ENCODE measurements at places on chromosomes 3 and 15. TPM values are rescaled to one million over a fixed set of nuclear protein-coding genes. Genes with fewer than 3 reads are reported as not detected.

- no peaks in the 10 kb centered on the region for H3K27me3 ChIP-seq
- no peak for DNase-seq
- H3K36me3 ChIP-seq: peaks cover 14% of the 10 kb centered on the region
- H3K4me3 ChIP-seq: no peak overlapping the region
These were observed 80.6 kb downstream of the RBPMS2 start for GRCh38 chr15:64694816-64695215.

DNA sequence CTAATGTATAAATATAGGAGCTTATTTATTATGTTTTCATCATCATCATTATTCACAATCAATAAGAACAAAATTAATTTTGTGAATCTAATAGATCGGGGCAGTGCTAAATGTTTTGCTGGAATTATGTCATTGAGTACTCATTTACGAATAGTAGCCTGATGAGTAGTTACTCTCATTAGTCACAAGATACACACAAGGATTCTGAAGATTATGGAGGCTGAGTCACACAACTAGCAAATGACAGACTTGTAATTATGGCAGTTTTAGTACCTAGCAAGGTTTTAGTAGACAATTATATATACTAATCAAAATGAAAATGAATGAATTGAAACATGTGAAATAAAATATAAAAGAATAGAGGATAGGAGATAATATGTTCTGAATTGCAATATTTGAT, 954.2 kb downstream of the CADM2 start:
- H3K4me3 ChIP-seq: no peak overlapping the region
- H3K27me3 ChIP-seq: no peaks in the 10 kb centered on the region
- H3K27ac ChIP-seq: no peak overlapping the region
- H3K36me3 ChIP-seq: no peaks in the 10 kb centered on the region

GRCh38 chr3:98690876-98691275, 72.3 kb upstream of the ST3GAL6 start:
- no peaks in the 10 kb centered on the region for H3K36me3 ChIP-seq
- H3K4me3 ChIP-seq: no peak overlapping the region
- DNase-seq: peak; percentile 6
- H3K27ac ChIP-seq: no peak overlapping the region

GRCh38 chr3:97823046-97824004, 1.5 kb downstream of the CRYBG3 start:
- peak; percentile 58 for DNase-seq
- peak overlapping the region; percentile 92 for H3K4me3 ChIP-seq
- H3K27me3 ChIP-seq: no peaks in the 10 kb centered on the region
- peak overlapping the region; percentile 93 for H3K27ac ChIP-seq
- no peaks in the 10 kb centered on the region for H3K36me3 ChIP-seq

GRCh38 chr3:45486136-45486535, 97.8 kb downstream of the LARS2 start:
- H3K36me3 ChIP-seq: 0 out of 2 replicates have a peak, but pooled peaks cover 3% of the 10 kb centered on the region
- peak; percentile 88 for DNase-seq
- H3K27me3 ChIP-seq: no peaks in the 10 kb centered on the region
- H3K4me3 ChIP-seq: peak overlapping the region; percentile 34
- H3K4me1 ChIP-seq: peaks cover 28% of the 10 kb centered on the region

DNA sequence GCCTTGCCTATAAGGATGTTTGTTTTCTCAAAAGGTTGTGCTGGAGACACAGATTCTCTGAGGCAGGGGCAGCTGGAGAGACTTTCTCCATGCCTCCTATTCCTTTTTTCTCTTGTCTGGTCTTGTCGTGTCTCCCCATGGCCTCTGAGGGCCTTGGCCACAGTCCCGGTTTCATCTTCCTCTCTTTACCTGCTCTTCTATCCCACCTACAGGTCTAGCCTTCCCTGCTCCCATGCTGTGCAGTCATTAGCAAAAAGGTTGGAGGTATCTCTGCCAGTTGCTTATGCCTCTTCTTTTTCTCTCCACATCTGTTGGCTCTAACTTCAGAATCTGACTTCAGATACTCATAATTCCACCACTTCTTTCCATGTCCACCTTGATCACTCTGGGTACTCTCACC, 191.1 kb downstream of the IL20RB start:
- H3K27ac ChIP-seq: no peak overlapping the region
- H3K4me1 ChIP-seq: no peaks in the 10 kb centered on the region
- no peak overlapping the region for H3K4me3 ChIP-seq
- H3K36me3 ChIP-seq: no peaks in the 10 kb centered on the region

GRCh38 chr3:48945891-48946549, 27.4 kb downstream of the ARIH2 start:
- no peak overlapping the region for H3K4me3 ChIP-seq
- DNase-seq: no peak
- no peaks in the 10 kb centered on the region for H3K36me3 ChIP-seq
- H3K27me3 ChIP-seq: no peaks in the 10 kb centered on the region
- no peak overlapping the region for H3K27ac ChIP-seq

- H3K4me3 ChIP-seq: no peak overlapping the region
- H3K27ac ChIP-seq: no peak overlapping the region
- H3K27me3 ChIP-seq: no peaks in the 10 kb centered on the region
- DNase-seq: peak; percentile 71
- peaks cover 27% of the 10 kb centered on the region for H3K4me1 ChIP-seq
- no peaks in the 10 kb centered on the region for H3K36me3 ChIP-seq
These were observed 213.2 kb upstream of the DCBLD2 start for GRCh38 chr3:99114565-99115291.

DNA sequence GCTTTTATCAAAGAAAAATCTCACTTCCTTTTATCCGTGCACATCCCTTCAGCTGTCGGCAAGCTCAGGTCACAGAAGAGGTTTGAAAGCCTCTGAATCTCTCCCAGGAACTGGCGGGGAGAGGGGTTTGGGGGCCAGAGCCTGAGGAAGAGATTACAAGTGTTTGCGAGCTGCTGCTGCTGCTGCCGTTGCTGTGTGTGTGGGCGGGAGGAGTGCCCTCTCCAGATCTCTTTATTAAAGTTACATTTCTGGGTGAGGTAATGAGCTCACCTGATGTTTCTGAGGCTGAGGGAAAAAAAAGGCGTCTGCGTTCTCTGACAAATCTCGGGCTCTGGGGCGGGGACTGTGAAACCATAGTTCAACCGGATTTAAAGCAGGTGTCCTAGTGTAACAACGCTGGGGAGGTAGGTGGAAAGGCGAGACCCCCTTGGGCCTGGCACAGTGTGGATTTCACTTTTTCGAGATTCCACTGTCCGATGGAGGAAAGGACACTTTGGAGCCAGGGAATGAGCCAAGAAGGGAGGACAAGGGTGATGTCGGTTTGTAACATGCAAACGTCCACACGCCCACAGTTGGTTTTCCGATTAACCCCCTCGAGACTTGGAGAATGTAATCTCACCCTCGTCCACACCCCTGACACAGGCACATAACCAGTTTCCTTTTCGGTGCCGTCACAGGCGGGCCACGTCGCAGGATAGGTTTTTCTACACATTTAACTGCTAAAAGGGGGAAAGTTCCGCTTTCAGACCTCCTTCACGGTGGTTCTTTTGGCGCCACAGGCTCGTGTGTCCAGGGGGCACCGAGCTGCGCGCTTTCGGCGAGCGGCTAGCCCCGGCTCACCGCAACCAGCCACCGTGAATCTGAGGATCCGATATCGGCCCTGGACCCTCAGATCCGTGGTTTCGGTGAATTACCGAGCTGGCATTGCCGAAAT, 2.1 kb downstream of the ALCAM start:
- H3K4me1 ChIP-seq: peaks cover 40% of the 10 kb centered on the region
- H3K27me3 ChIP-seq: no peaks in the 10 kb centered on the region
- DNase-seq: peak; percentile 76

DNA sequence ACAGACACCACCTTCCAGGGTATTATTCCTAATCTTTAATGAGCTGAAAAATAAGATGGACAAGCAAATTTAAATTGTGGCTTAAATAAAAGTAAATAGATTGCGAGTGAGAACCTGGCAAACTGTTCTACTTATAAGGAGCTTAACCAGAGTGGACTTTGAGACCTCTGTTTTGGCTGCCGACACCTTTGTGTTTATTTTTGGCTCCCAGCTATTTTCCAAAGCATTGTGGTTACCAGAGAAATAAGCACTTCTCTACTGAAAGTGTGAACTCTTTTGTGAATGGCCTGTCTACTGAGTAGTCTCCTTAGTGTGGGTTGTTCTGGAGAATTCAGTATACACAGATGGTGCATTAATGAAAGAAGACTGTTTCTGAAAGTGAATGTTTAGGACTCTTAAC, 109.4 kb downstream of the ATP8B4 start:
- H3K36me3 ChIP-seq: no peaks in the 10 kb centered on the region
- no peaks in the 10 kb centered on the region for H3K27me3 ChIP-seq
- H3K4me3 ChIP-seq: no peak overlapping the region

DNA sequence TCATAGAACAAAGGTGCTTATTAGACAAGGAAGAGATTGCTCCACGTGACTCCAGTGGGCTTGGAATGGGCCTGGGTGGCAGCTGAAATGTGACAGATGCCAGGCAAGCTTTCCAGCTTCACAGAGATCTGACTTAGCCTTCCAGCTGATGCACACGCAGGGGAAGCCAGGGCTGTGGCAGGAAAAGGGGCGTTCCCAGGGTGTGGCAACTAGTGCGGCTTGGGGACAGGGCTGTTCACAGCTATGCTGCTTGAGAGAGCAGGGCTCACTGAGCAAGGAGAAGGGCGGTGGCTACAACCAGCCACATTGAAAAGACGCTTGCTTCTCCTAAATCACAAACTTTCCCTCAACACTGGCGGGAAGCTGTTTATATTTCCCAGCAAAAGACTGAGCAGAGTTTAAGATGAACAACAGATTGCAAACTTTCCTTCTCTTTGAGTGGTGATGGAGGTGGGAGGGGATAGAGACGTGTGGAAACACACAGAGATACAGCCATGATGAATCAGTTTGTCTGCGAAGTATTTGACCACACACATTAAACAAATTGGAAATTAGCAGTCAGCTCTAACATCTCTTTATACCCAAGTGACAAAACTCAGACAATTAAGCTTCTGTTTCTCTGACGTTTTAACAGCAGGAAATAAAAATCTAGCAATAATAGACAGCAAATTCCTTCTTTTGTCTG, 127.5 kb downstream of the BDH1 start:
- peak overlapping the region; percentile 44 for H3K4me3 ChIP-seq
- H3K36me3 ChIP-seq: no peaks in the 10 kb centered on the region
- H3K27ac ChIP-seq: peak overlapping the region; percentile 27
- peak; percentile 76 for DNase-seq
- peaks cover 5% of the 10 kb centered on the region for H3K27me3 ChIP-seq

GRCh38 chr15:29442532-29442931, 172.9 kb upstream of the NSMCE3 start:
- no peak for DNase-seq
- no peak overlapping the region for H3K27ac ChIP-seq
- H3K27me3 ChIP-seq: no peaks in the 10 kb centered on the region
- H3K4me3 ChIP-seq: no peak overlapping the region

DNA sequence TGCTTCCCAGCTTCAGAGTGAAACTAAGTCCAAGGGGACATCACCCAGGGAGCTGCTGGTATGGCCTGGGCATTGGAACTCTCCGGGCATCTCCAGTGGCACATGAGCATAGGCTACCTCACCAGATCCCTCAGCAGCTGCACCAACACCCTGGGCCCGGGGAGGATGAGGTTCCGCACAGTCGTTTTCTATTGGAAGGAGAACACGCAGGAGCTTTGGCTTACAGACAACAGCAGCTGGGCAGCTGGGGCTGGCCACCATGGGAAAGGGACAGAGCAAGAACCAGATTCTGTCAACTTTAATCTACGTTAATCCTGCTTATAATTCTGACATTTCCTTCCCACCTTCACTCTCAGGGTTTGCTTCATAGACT, 65.5 kb downstream of the MYO1E start:
- no peaks in the 10 kb centered on the region for H3K27me3 ChIP-seq
- H3K4me3 ChIP-seq: no peak overlapping the region
- no peaks in the 10 kb centered on the region for H3K36me3 ChIP-seq
- H3K27ac ChIP-seq: peak overlapping the region; percentile 95
- no peak for DNase-seq

GRCh38 chr3:14803101-14803980, 15.4 kb upstream of the FGD5 start:
- H3K27me3 ChIP-seq: peaks cover 5% of the 10 kb centered on the region
- H3K27ac ChIP-seq: no peak overlapping the region
- H3K4me1 ChIP-seq: no peaks in the 10 kb centered on the region
- no peaks in the 10 kb centered on the region for H3K36me3 ChIP-seq
- no peak overlapping the region for H3K4me3 ChIP-seq

DNA sequence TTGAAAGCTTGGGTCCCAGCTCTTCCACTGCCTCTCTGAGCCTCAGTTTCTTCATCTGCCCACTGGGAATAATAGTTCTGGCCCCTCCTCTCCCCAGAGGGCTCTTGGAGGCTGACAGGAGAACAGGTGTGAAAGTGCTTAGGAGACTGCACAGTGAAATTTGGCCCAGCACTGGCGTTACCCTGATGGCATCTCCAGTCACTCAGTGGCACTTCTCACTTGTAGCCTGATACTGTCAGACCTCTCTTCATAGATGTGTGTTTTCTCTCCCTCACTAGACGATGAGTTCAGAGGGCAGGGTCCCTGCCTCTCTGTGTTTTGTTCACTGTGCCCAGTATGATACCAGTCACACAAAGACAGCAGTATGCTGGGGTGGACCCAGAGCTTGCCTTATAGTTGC, 22.2 kb upstream of the IGDCC3 start:
- H3K36me3 ChIP-seq: no peaks in the 10 kb centered on the region
- 0 out of 2 replicates have a peak, but pooled peaks cover 5% of the 10 kb centered on the region for H3K27me3 ChIP-seq
- no peak overlapping the region for H3K4me3 ChIP-seq
- no peak for DNase-seq

GRCh38 chr3:43239755-43240154, 46.6 kb upstream of the SNRK start:
- H3K27ac ChIP-seq: no peak overlapping the region
- 0 out of 2 replicates have a peak, but pooled peaks cover 4% of the 10 kb centered on the region for H3K27me3 ChIP-seq
- DNase-seq: no peak
- H3K36me3 ChIP-seq: no peaks in the 10 kb centered on the region

DNA sequence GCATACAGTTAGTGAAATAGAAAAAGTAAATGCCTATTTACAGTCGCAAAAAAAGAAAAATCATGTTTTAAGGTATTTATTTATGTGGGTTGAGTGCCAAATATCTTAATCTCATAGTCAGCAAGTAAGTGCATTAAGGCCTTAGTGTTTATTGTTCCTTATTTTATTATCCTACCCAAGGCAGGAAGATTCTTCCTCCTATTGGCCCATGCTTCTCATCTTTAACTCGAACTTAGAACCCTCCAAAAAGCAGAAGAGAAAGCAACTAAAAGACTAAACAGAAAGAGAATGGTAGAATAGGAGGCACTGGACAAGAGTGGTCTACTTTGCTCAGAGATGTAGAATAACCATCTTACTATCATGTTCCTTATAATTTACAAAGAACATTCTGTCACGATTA, 7.5 kb downstream of the RFX7 start:
- H3K27me3 ChIP-seq: no peaks in the 10 kb centered on the region
- no peak overlapping the region for H3K27ac ChIP-seq
- no peak overlapping the region for H3K4me3 ChIP-seq
- no peak for DNase-seq
- peaks cover 19% of the 10 kb centered on the region for H3K4me1 ChIP-seq
- peaks cover 4% of the 10 kb centered on the region for H3K36me3 ChIP-seq

VILL gene
- polyA plus RNA-seq: 2.9 TPM

ZNF385D gene
- 13.8 TPM for polyA plus RNA-seq

CLRN1 gene
- not detected for polyA plus RNA-seq

GPR176 gene
- polyA plus RNA-seq: 156 TPM

GABRG3 gene
- polyA plus RNA-seq: not detected

RLBP1 gene
- not detected for polyA plus RNA-seq

PLXNB1 gene
- 3.3 TPM for polyA plus RNA-seq
